Iris pigment epithelial cell (primary cell): ENCODE measurements at places on chromosomes 1 and 21.

DNA sequence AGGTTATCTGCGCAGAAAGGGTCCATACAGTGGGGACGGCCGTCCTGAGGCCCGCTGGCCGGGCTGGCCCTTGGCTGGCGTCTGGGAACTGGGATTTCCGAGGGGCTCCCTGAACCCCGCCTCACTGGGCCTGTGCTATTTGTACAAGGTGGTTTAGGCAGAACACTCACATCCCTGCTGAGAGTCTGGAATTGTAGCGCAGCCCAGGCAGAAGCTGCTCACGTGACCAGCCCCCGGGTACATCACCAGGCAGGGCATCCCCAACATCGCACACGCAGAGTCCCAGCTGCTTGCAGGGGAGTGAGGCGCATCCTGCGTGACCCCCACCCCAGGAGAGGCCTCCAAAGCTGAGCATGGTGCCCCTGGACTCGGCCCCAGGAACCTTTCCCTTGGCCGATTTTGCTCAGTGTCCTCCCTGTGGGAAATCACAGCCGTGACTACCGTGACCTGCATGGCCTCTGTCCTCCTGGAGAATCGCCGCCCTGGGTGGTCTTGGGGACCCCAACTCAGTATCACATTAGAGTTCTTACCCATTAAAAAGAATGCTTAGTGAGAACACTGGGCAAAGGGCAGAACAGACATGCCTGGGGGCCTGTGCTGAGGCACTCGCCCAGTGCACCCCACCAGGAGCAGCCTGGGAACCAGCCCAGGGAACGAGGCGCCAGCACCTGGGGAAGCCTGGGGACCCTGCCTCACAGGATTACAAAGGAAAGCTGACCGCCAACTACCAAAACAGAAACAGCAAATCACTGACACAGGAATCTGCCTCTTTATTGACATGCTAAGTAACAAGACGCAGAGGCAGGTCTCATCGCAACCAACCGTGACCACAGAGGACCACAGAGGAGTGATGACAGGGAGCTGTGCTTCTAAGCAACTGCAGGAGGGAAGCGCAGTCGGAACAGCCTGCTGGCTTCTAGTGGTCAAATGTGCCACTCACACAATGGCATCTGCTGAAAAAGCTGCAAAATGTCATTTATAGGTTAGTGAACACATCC is 33.5 kb downstream of the UBE2G2 start:
- no peak for DNase-seq

- DNase-seq: peak; percentile 35
Measured at GRCh38 chr1:110207831-110208230, 2.3 kb upstream of the KCNC4 start.

- DNase-seq: no peak
Measured at GRCh38 chr21:16311229-16311628, 581.4 kb downstream of the USP25 start.

DNA sequence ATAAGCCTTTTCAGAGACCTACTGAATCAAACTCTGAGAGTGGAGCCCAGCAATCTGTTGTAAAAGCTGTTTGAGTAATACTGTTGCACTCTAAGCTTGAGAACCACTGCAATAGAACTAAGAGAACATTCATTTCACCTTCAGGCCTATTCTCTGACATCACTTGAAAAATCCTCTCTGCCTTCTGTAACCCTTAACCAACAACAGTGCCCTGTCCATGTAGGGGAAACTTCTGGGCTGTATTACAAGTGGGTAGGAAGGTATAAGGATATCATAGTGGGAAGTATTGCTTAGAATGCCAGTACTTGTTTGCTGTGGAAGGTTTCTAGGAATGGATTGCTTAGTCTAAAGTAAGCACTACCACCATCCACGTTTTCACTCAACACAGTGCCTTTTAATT is 42.9 kb downstream of the SH3GLB1 start:
- no peak for DNase-seq

DNA sequence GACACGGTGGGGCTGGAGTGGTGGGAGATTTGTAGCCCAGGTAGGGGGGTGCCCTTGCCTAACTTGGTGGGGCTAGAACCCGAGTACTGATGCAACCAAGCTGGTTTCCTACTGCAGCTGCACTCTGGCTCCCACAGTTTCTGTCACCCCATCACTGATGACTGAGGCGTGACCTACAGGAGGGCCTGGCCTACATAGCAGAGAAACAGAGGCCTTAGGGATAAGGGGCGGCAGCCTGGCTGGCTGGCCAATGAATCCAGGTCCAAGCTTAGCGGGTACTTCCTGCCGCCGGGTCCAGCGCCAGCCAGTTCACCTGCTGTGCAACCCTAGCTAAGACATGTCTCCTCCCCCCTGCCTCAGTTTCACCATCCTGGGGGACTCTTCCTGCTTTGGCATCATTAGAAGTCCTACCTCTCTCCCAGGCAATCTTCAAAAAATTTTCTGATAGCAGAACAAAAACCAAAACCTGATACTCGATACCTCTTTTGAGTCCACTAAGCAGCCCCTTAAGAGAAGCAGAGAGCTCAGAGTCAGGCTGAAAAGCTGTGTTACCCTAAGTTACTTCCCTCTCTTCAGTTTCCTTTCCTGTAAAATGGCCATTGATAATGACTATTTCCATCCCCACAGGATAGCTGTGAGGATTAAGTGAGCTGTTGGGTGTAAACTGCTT is 27.3 kb upstream of the RNF19B start:
- DNase-seq: no peak

- DNase-seq: peak; percentile 36
Measured at GRCh38 chr21:38984982-38985567, 179.3 kb downstream of the ETS2 start.

GRCh38 chr21:43815107-43815613 is 25.8 kb downstream of the RRP1 start:
- no peak for DNase-seq
